ENCODE measurements at places on chromosomes 6 and 20. TPM values are rescaled to one million over a fixed set of nuclear protein-coding genes. Genes with fewer than 3 reads are reported as not detected.

CD40 gene
- 10.0 TPM for total RNA-seq

PDYN gene
- not detected for total RNA-seq

- no peak for DNase-seq
Measured at GRCh38 chr6:167097770-167098169, 25.1 kb upstream of the CCR6 start.

GRCh38 chr20:11651647-11652046 lies 266.0 kb upstream of the BTBD3 start:
- no peak for DNase-seq

ENPP1 gene
- not detected for total RNA-seq
